Stimulated activated CD8-positive, alpha-beta memory T cell treated with anti-CD3 and anti-CD28 coated beads, Interleukin-7, amount 100 ng/mL, for 4 hours (primary cell): ENCODE measurements at places on chromosomes 6 and 20.

DNA sequence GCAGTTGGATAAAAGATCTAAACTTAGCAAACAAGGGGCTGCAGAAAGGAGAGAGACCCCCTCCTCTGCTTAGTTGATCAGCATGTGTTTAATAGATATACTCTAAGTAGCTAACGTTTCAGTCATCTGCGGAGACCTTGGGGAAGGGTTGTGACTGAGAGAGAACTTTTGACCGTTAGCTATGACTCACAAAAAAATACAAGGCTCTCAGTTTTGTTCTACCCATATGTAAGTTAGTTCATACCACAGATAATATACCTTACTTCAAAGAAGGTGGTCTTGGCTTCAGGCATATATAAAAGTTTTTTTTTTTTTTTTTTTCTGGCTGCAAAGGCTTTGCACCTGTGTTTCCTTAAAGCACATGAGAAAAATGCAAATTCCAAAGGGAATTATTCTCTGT lies 258.9 kb downstream of the GJA1 start:
- no peak for DNase-seq

- no peak for DNase-seq
These were observed 167.4 kb upstream of the LRFN2 start for GRCh38 chr6:40754461-40755045.

GRCh38 chr6:74585753-74586152 lies 620.1 kb downstream of the COL12A1 start:
- DNase-seq, result no peak

DNA sequence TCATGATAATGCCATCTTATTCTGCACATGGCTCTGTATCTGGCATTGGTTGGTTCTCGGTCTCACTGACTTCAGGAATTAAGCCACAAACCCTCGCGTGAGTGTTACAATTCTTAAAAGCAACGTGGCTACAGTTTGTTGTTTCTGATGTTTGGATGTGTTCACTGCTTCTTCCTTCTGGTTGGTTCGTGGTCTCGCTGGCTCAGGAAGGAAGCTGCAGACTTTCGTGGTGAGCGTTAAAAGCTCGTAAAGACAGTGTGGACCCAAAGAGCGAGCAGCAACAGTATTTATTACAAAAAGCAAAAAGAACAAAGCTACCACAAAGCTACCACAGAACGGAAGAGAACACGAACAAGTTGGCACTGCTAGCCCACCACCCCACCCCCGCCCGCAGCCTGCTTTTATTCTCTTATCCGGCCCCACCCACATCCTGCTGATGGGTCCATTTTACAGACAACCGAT lies 51.1 kb downstream of the MYLIP start:
- peak; percentile 13 for DNase-seq

DNA sequence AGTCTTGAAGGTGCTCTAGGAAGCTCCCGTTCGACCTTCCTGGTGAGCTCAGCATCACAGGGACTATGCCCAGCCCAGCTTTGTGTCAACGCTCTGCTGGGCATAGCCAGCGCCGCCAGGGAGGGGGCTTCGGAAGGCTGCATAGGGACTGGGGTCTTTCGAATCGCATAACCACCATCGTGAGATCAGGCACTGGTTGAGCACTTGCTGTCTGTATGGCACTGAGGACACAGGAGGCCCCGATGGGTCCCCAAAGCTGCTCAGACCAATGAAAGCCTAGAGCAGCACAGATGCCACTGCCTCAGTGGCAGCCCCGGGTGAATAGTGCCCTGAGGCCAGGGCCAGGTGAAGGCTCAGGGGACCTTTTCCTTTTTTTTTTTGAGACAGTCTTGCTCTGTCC lies 96.7 kb downstream of the TAF4 start:
- no peak for DNase-seq

GRCh38 chr6:30006170-30007131 lies 54.6 kb upstream of the POLR1H start:
- no peak for DNase-seq

DNA sequence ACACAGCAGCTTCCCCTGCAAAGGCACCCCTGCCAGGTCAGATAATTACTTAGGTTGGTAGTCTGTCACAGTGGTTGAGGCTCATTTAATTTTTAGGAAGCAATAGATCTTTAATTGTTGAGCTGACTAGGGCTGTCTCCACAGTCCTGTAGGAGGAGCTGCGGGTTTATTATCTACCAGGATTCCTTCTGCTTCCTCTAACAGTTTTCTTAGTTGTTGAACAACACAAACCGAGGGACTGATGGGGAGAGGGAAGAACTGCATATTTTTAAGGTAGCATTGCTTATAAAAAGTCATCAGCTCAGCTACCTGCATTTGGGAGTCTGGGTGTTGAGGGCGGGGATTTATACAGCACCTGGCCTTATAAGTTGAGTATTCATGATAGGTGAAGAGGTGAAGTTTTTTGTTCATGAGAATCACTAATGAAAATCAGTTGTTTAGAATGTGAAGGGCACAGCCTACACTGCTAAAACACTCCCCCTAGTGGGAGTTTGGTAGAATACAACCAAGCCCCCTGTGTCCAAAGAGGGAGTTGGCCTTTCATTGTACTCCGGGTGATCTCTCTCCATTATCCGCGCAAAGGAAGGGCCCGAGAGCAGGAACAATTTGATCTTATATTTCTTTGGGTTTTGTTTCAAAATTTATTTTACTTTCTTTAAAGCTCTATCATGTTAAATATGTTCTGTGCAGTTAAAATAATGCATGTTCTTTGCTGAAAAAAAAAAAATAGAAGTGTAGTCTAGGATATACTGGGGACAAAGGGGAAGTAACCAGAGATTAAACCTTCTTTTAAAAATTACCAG lies 69.6 kb downstream of the SSR1 start:
- peak; percentile 24 for DNase-seq

GRCh38 chr6:20931772-20932171 lies 397.5 kb downstream of the CDKAL1 start:
- DNase-seq, result no peak

DNA sequence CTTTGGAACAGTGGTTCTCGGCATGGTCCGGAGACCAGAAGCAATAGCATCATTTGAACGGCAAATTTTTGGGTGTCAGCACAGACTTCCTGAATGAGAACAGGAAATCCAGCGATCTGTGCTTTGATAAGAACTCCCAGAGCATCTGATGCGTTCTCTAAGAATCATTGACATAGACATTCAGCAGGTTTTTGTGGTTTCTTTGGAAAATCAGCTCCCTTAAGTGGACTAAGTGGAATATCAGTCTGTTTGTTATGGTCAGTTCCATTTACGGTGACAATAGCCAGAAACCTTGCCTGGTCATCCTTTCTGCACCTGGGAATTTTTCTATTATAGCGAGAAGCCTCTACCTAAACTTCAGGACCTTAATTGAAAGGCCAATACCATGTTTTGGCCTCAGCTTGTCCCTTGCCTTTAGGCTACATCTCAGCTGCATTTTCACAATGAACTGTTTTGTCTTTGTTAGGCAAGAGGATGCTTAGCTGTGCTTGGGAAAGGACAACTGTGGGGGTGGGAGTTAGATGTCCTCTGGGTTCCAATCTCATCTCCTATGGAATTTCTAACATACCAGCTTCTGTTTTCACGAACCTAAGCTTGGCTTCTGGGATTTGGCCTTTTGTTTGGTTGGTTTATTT lies 299.7 kb downstream of the CDKAL1 start:
- no peak for DNase-seq

DNA sequence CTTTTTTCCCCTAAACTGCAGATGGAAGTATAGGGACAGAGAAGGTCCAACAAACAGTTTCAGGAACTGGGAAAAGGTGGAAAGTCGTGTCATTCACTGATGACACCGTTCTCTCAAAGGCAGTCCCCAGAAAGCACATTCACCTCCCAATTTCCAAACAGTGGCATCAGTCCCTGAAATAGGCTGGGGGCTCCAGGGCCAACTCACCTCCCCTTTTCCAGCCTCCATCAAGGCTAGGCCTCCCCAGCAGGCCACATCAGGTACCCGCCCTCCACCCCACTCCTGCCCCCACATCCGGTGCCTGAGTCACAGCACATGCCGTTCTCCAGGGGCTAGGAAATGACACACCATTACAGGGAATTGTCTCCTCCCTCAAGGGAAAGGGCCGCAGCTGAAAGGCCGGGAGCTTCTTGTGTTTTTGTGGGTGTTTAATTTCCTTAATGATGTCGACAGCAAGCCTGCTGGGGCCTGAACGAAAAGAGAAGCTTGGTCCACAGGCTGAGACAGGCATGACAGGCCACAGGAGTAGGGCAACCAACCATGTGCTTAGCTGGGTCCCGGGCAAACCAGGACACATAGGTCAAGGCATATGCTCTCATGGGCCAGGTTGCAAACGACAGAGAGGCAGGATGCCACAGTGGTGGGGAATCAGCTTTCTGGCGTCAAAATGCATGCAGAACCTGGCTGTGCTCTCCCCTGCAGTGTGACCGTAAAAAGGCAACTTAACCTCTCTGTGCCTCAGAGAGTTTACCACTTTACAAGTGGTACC lies 39.2 kb downstream of the ZMYND8 start:
- peak; percentile 73 for DNase-seq

DNA sequence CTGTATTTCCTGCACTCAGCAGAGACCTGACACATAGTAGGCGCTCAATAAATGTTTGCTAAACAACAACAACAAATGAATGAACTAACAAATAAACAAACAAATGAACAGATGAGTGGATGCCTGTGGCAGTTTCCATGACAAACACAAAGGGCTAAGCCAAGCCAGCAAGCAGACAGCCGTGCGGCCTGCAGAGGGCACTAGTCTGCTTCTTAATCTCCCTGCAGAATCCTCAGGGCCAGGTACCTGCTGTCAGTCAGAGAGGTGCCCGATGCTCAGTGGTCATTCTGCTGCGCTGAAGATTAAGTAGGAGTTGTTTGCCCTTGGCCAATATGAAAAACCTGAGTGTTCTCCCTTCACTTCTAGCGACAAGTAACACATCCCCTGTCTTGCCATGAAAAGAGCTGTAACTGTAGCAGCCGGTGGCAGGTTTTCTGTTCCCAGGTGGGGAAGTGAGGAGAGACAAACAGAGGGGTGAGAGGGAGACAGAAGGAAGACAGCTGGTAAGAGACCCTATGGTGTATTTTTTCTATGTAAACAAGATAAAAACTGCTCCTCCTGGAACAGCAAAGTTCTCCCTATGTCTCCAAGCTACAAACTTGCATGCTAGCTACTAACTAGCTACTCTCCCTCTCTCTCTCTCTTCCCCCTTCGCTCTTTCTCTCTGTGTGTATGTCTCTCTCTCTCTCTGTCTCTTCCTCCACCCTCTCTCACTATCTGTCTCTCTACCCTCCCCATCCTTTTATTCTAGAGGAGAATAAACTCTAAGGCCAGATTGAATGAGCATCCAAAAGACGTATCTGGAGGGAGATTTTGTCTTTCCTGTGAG lies at the start of gene MC3R:
Gene MC3R, plus strand, starts transcription at position 779 of the 829 bp plus-strand sequence. CDS start 112 bp downstream, outside the sequence.
- DNase-seq, result peak; percentile 3

GRCh38 chr6:149405823-149406765 lies 6.0 kb downstream of the SUMO4 start:
- DNase-seq, result no peak

DNA sequence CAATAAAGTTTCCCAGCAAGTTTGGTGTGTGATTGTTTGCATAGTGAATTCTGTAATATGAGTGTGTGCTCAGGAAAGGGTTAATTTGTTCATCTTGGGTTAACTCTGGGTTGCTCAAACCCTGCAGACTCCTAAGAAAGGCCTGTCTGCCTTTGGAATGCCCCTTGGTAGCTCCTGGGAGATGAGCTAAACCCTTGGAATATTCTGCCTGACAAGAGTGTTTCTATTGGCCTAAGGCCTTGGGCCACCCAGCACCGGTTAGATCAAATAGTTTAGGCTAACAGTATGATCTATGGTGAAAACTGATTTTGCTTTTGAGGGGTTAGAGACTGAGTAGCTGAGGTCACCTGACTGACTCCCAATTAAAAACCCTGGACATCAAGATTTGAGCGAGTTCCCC lies 248.3 kb downstream of the GRM1 start:
- DNase-seq, result no peak

DNA sequence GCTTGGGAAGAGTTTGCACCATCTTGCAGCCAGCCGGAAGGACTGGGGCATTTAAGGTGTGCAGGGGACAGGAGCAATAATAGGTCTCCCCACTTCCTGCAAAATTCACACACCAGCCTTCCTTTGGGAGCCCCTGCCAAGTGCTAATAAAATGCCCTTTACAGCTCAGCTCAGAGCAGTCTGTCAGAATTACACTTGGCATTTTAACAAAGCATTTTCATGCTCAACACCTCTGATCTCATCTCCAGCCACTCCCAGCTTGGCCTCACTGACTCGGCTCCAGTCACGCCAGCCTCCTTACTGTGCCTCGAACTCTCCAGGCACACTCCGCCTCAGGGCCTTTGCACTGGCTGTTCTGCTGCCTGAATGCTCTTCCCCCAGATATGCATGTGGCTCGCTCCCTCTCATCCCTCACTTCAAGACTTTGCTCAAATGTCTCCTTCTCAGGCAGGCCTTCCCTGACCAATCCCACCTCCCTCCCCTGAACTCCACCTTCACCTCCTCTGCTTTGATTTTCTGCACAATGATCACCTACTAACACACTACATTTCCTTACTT lies 43.7 kb downstream of the GRM4 start:
- DNase-seq, result no peak

DNA sequence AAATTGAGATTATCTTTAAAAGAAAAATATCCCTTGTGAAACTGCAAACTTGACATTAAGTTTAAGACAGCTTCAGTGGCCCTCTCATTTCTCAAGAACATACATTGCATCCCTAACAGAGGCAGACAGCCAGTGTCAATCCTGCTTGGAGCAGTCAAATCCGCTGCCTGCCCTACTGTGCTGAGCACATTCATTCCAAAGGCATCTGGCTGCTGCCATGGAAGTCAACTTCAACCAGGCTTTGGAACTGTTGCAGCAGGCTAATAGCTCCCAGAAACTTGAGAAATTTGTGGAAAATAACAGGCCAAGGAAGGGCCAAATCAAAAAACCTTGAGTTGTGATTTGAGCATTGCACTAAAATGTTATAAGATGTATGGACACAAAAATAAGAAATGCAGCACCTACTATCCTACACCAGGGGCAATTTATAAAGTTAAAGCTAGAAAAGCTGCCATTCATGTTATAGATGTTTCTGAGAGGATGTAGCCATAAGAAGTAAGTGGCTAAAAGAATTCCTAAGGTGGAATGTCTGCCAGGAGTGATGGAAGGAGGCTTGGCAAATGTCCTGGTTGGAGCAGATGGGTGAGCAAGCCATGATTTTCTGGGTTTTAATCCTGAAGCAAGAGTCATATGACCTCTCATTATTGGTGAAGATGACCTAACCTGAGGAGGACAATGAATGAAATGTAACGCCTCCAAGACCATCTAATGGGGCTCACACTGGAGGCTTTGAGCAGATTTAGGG lies 31.4 kb upstream of the HAO1 start:
- DNase-seq, result no peak

DNA sequence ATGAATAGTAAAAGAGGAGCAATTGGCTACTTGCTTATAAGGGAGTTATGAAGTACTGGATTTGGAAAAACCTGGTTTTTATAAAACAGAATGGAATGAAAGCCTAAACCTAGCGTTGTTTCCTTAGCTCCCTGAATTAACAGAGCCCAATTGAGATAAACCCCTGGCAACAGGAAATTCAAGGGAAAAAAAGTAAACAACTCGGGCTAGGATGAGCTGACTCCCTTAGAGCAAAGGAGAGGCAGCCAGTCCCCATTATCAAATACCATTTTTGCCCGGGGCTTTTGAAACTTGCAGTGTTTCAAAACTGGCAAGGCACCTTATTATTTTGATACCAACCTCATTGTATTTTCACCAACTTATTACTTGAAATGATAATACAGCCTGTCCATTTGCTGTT lies 587.5 kb downstream of the CD109 start:
- no peak for DNase-seq

- DNase-seq, result no peak
These were observed 5.9 kb downstream of the CCND3 start for GRCh38 chr6:41935685-41936072.
